Cortex of kidney (tissue), 1 donor: ENCODE measurements at places on chromosomes 6 and 20.

DNA sequence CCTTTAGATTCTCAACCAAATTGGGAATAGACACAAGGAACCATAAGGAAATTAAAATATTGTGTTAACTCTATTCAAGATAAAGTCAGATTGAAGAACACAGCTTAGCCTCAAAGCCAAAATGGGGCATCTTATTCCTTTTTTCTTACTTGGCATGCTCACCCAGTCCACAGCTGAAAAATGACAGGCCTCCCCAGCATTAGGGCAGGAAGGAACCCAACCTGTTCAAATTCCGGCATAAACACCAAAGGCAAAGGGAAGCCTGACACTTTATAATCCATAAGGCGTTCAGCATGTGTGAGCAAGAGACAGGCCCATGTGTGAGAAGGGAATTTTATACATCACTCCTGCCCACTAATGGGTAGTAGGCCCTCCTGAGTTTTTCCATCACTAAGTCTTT is 2.9 kb downstream of the BEND6 start:
- no peak for DNase-seq

DNA sequence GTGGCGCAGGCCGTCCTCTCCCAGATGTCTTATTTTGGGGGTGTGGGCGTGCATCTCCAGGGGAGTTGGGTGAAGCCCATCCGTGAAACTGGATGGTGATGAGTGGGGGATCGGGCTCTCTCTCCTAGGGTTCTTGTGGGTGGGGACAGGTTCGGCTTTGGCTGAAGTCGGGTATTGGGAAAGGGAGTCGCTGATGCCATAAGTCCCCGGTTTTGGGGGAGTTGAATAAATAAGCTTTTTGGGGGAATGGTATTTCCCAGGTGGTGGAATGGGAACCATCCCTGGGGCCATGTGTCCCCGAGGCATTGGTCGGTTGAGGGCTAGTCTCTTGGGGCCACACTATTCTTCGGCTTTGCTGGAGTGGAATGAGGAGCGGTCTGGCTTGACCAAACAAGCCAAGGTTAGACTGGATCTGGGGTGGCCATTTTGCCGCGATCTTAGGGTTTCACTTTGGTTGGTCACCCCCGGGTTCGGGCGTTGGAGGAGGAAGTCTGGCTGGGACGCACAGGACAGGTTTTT is 481 bp downstream of the ZNF133 start:
- no peak for DNase-seq

DNA sequence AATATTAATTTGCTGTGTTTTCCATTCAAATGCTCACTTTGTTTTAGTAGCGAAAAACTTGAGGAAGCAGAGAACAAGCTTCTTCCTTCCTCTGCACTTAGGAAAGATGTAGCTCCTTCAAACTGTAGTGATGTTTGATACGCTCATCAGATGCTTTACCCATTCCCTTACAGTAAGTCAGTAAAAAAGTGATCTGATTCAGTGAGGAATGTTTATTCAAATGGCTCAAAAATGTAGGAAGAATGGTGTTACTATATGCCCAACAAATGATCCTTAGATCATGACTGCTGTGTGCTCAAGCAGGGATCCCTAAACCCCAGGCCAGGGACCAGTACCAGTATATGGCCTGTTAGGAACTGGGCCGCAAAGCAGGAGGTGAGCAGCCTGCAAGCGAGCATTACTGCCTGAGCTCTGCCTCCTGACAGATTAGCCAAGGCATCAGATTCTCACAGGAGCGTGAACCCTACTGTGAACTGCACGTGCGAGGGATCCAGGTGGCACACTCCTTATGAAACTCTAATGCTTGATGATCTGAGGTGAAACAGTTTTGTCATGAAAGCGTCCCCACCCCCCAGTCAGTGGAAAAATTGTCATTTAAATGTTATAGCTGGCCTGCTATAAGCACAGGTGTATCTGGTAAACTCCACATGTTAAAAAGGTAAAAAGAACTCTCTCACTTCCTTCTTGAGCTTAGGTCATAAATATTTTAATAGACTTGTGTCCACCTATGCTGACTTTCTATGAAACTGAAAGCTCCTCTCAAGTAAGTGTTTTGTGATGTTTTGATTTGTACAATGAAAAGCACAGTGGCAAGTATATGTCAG is 187.2 kb downstream of the FOXC1 start:
- DNase-seq = no peak

GRCh38 chr6:53539561-53539960 is 5.3 kb downstream of the GCLC start:
- no peak for DNase-seq

- no peak for DNase-seq
Measured at GRCh38 chr6:16925461-16925860, 164.2 kb upstream of the ATXN1 start.

DNA sequence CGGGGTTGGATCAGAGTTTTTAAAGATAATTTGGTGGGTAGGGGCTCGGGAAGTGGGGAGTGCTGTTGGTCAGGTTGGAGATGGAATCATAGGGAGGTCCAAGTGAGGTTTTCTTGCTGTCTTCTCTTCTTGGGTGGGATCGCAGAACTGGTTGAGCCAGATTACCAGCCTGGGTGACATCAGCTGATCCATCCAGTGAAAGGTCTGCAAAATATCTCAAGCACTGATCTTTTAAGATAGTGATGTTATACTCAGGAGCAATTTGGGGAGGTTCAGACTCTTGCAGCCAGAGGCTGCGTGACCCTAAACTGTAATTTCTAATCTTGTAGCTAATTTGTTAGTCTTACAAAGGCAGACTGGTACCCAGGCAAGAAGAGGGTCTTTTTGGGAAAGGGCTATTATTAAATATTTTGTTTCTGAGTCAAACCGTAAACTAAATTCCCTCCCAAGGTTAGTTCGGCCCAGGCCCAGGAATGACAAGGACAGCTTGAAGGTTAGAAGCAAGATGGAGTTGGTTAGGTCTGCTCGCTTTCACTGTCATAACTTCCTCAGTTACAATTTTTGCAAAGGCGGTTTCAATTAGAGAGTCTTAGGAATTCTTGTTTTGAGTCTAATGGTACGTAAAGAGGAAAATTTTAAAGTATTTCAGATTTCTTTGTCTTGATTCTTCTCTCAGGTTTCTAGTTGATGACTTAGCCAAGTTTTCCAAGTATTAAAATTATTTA is 53.1 kb downstream of the SCAF8 start:
- no peak for DNase-seq

- DNase-seq = no peak
Measured at GRCh38 chr6:152089992-152090391, 282.5 kb downstream of the ESR1 start.

- no peak for DNase-seq
Measured at GRCh38 chr20:43985608-43986316, 71.1 kb downstream of the TOX2 start.

DNA sequence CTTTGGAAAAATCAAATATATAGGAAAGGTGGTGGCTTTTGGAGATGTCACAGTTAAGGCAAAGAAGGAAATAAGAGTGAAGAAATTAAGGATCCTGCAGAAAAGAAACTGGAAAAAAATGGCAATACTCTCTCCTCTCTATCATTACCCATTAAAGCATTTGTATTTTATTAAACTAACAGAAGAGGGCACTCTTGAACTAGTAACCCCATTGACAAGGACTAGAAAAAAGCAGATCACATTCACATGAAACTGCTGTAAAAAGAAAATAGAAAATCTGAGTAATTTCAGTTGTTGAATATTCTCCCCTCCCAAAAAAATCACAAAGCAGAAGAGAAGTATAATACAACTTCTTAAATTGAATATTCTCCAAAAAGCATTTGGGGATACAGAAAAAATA is 104.1 kb upstream of the SLC35B3 start:
- no peak for DNase-seq
